ENCODE measurements at places on chromosomes 16 and 17.
A peak's percentile ranks its signal among the peaks of the same experiment; 100 is the strongest.

GRCh38 chr17:30199600-30199999 is 35.9 kb downstream of the SLC6A4 start:
- no peak for DNase-seq

DNA sequence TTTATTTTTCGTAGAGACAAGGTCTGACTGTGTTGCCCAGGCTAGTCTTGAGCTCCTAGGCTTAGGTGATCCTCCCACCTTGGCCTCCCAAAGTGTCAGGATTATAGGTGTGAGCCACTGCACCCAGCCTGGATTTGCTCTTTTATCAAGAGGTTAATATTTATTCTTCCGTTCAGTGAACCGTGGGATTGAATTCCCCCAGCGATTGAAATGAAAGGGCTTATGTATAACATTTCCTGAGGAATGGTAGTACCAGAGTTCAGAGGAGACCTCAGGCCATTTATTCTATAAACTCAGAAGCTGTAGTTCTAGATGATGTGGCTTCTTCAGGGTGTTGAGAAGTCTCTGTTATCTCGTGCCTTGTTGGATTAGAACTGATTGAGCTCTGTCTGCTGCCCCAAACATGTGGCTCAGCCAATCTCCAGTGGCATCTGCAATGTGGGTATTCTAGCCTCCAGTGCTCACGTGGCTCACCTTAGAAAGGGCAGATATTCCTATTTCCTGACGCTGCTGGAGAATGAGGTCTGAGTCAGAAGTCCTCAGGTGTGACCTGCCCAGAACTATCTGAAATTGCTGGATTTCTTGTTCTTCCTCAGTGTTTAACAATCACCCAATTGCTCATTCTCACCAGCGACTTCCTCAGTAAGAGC is 22.5 kb downstream of the HMOX2 start:
- no peak for DNase-seq

DNA sequence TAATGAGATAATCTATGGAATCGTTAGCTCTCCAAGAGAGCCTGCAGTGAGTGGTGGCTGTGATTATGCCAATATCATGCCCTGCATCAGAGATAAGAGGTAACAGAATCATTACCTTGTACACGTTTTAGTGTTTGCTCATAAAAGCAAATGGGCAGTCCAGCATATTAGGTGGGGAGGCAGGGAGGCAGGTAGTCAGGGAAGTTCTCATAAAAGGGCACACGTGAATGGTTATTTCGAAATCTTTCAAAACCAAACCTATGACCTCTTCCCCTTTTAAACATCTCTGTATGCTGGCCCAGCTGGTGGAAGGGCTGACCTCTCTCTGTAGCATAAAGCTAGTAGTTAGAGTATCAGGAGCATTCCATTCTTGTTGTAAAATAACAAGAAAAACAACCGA is 51.7 kb downstream of the VAT1L start:
- no peak for DNase-seq

DNA sequence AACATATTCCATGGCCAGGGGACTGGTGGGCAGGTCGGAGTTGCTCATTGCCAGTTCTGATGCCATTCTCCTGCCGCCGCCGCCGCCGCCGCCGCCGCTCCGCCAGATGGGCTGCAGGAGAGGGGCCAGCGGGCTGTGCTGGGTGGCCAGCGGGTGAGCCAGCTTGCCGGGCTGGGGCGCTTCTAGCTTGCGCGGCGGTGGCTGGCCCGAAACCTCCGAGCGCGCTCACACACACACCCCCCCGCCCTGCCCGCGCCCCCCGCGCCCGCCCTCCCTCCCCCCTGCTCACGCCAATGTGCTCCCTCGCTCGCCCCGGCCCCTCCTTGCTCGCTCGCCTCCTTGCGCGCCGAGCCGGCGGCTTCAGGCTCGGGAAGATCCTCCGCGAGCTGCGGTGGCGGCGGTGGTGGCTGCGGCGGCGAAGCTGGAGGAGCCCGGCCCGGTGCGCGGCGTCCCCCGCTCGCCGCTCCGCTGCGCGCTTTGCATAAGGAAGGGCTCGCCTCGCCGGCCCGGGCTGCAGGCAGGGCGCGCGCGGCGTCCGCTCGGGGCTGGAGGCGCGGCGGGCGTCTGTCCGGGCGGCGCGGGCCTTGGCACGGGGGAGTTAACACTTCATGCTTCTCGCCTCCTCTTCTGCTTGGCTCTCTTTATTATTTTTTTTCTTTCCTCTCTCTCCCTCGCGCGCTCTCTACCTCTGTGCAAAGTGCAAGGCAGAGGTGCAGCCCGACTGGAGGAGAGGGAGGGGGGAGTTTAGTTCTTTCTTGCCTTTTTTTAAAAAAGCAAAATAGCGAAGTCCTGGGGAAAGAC is 500 bp downstream of the MAF start:
- peak; percentile 26 for DNase-seq

GRCh38 chr16:82888591-82889001 is 261.8 kb downstream of the CDH13 start:
- no peak for DNase-seq

- no peak for DNase-seq
Observed at GRCh38 chr16:67170168-67170948, at the start of gene NOL3. NOL3 (plus strand) TSS chr16:67170538.

DNA sequence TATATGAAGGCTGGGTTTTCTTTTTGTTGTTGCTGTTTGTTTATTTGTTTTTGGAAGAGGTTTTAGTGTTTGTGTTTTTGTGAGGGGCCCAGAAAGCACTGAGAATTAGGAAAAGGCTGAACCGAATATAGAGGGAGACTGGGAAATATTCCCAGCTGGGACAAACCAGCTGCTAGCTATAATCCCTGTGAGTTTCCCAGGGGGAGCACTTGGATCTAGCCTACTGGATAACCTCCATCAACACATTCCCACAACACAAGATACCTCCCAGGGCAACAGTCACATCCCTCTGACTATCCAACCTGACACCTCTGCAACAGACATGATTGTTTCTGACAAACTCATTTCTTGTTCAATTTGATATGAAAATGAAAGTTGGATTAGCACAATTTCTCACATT is 16.7 kb downstream of the CDH11 start:
- no peak for DNase-seq

GRCh38 chr16:27195076-27195741 is 8.1 kb upstream of the KDM8 start:
- DNase-seq, result no peak
